ENCODE measurements at places on chromosomes 3 and 15.

DNA sequence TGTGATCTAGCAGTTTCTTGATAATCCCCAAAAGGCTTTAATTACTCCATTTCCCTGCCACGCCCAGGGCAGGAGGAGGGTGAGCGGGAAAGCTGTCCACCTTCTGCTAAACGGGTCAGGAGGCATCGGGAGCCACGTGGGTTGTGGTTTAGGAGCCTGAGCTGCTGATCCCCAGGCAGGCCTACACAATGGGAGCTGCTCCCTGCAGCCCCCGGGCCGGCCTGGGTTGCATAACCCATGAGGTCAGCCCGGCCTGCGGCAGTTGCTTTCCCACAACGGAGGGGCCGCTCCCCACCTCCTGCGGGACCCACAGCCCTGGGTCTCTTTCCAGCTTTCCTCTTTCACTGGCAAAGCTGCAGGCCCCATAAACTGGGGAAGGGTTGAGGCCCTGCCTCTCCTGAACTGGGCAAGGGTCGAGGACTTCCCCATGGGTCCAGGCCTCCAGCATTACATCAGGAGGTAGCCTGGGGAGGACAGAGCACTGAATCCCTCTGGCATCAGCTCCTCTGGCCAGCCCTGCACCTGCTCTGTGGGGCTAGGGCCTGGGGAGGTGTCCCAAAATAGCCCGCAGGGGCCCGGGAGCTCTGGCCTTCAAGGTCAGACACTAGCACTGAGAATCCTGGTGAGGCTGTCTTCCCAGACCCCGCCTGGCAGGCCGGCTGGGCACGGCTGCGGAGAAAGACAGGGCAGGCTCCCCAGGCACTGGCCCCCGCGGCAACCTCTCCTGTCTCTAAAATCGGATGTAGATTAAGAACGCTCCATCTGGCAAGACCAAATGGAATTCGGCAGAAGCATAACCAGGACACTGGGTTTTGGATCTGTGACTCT is 47.3 kb downstream of the ZDHHC19 start:
- no peak for DNase-seq

DNA sequence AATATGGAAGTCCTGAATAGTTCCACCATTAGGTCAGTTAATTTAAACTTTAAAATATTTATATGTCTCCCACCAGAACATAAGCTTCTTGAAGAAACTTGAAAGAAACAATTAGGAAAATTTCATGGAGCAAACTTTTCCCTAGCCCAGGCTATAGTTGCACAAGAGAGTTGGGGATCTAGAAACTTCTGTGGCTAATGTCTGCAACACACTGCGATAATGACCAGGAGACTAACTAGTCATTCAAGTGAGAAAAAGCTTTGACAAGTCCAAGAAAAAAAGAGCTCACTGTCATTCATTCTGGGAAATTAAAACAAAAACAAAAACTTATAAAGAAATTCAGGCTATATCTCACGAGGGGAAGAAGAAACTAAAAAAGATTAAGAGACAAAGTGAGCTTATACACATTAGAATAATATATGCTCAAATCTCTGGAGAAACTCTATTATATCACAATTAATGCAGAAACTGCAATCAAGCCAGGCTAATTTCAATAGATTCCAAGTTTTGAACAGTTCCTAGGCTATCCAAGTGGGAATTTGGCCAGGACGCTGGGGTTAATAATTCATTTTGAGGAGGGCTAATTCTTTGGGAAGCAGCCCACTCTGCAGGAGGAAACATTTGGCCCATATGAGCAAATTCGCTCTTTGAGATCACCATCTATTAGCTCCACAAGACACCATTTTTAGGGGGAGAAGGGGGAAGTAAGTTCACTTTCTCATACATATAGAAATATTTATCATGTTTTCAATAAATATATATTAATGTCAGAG is 134.6 kb downstream of the MEIS2 start:
- DNase-seq, result no peak

DNA sequence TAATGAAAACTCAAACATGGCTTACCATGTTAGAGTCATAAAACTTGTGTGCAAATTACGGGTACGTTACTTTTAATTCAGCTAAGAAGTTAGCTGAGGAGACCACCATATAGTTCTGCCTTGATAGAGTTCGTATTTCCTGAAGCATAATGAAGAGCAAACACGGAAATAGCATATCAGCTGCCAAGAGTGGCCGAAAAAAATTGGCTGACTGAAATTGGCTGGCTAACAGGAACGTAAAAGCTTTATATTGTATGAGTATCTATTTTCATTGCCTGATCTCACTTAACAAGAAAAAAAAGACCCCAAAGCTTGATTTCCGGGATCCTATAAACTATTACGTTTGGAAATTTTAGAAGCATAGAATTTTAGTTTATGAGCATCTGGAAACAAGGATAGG is 1222.9 kb downstream of the ZPLD1 start:
- DNase-seq, result no peak

GRCh38 chr15:67641453-67641852 is 99.0 kb downstream of the MAP2K5 start:
- no peak for DNase-seq

DNA sequence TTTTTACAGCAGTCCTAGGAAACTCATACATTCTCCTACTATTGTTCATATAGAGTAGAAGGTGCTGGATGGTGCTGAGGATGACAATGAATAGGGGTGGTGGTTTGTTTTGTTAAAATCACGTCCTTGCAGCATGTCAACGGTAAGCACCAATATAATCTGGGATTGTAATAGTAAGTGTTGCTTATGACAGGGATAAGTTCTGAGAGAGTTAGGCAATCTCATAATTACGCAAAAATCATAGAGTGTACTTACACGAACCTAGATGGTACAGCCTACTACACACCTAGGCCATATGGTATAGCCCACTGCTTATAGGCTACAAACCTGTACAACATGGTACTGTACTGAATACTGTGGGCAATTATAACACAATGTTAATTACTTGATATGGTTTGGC is 64.3 kb upstream of the TSPAN3 start:
- no peak for DNase-seq

DNA sequence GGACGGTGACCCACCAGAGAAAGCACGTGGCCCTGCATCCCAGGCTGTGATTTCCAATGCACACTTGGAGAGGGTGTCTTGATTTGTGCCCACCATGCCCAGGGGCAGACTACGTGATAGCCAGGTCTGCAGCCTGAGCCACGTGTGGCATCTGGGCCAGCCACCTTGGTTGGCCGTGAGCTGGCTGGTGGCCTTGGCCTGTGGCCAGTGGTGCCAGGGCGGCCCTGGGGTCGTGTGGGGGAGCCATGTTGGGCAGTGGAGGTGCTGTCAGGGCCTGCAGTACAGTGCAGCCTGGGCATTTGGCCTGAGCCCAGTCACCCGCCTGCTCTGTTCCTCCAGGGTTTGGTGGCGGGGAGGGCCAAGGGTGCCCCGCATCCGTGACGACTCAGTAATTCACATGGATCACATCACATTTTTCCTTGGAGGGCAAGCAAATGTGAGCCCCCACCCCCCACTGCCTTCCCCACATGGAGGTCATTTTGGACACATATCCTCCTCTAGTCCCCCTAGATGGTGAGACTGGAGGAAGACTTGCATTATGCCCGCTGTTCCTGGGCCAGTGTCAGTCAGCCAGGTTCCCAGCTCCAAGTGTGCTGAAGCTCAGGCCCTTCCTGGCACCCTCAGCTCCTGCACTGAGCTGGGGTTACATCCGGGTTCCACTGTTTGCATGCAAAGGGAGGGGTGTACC is 201.4 kb downstream of the UBE3A start:
- no peak for DNase-seq

DNA sequence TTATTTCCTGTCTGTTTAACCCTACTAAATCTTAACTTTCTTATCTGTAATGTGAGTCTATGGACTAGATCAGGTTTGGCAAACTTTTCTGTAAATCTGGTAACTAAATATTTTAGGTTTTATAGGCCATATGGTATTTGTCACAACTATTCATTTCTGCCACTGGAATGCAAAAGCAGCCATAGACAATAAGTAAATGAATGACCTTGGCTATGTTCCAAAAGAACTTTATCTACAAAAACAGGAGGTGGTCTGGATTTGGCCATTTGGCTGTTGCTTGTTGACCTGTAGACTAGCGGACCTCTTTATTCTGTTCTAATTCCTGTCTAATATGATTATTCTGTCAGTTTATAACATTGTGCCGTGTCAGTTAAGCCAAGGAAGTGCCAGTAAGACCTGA is 314.2 kb downstream of the LPP start:
- no peak for DNase-seq

DNA sequence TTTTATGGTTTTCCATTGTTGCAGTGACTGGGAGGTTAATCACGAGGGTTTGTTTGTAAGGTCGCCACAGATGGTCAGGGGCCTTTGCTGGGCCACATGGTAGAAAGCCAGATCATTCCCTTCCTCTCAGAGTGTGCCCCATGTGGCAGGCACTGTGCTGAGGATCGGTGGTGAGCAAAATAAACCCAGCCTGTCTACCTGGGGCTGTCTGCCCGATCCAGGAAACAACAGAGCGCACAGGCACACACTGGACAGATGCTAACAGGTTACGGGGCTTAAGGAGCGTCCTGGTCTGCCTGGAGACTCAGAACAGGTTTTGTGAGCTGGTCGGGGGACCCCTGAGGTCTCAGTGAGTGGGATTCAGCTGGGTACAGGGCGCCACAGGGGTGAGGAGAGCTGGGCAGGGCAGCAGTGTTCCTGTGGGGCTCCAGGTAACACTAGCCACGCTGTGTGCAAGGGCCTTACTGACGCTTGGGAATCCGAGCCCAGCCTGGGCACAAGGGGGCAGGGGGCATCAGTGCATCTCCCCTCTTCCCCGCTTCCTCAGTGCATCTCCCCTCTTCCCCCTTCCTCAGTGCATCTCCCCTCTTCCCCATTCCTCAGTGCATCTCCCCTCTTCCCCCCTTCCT is 136.4 kb downstream of the DNAJB8 start:
- no peak for DNase-seq

DNA sequence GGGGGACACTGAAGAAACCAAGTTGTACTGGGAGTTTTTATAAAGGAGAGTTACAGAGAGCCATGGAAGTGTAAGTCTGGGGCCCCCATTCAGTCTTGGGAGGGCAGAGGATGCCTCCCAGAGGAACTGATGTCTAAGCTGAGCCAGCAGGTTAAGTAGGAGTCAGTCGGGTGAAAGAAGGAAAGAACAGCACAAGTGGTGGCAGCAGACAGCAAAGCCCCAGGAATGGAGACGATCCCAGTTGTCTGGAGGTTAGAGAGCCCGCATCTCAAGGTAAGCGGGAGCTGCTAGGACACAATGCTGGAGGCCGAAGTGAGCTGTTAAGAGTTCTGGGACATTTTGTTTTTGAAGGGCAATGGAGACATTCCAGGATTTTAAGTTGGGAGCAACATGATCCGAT is 88.8 kb downstream of the TAMM41 start:
- no peak for DNase-seq

DNA sequence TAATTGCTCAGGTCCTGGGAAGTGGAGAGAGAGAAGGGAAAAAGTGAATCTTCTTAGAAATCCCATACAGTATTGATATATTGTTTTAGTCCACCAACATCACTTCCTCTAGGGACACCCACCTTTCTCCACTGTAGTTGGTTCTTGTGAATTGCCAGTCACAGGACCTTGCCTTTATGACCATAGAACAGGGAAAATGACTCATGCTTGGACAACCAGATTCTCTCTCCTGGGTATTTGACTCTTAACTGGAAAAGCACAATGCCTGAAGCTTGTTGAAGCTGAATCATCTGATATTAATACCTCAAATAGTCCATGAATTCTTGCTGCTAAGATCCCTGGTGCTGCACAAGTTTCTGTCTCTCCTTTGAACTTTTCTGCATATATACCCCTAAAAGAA is 32.5 kb upstream of the DCLK3 start:
- DNase-seq, result no peak

DNA sequence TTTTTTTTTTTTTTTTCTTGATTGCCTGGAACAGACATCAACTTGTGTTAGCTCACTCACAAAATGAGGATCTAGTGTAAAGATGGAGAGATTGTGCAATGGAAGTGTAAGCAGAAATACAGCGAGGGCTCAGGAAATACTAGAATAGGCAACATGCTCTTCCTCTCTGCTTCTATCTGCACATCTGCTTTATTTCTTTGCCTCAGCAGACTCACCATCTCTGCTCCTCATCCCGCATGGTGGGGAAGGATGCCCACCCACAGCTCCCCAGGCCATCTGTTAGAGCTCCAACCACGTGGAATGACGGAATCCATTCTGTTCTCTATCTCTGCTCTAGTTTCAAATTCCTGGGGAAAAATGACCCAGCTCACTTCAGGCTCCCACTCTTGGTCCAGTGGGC is 128.0 kb upstream of the ADAMTS9 start:
- DNase-seq, result no peak

- no peak for DNase-seq
Observed at GRCh38 chr15:77042245-77042919, 28.5 kb downstream of the TSPAN3 start.

DNA sequence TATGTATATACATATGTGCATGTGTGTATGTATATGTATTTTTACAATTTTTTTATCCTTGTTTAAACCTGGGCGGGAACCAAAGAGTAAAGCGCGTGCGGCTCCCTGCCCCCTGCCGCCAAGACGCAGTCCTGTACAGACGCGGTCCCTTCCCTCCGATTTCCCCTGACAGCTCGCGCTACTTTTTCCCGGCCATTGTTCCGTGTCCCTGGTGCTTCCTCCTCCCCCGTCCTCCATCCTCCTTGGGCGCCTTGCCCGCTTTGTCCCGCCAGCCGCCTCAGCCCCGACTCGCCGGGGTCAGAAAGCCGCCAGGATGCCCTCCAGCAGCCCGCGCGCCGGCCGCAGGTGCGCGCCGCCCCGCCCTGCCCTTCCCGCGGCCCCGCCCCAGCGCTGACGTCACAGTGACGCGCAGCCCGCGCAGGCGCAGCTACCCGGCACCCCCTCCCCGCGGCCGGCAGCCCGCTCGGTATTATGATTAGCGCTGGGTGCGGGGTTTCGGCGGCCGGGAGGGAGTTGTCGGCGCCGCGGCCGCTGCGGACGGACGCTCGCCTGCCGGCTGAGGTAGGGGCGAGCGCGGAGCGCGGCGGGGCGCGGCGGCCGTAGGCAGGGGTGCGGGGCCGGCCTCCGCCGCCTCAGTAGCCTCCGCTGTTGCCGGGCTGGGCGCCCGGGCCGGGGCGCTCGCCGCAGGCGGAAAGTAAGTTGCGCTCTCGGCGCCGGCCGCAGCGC is at the start of gene SNRK:
Gene SNRK, plus strand, starts transcription at position 426 of the 726 bp plus-strand sequence. CDS start 16,664 bp downstream, outside the sequence.
- DNase-seq, result peak; percentile 92

GRCh38 chr3:15342246-15342645 is 9.9 kb upstream of the SH3BP5 start:
- DNase-seq, result no peak

- no peak for DNase-seq
Observed at GRCh38 chr3:168044049-168044448, 51.7 kb downstream of the GOLIM4 start.

Measured in progenitor cell of endocrine pancreas (in vitro differentiated cells).